SK-N-SH (cell line): ENCODE measurements at places on chromosomes 11 and 22.

GRCh38 chr11:73931039-73931645 is 19.7 kb upstream of the DNAJB13 start:
- no peaks in the 10 kb centered on the region for H3K4me1 ChIP-seq
- peaks cover 44% of the 10 kb centered on the region for H3K36me3 ChIP-seq
- no peak overlapping the region for H3K4me3 ChIP-seq
- no peak overlapping the region for H3K27ac ChIP-seq

GRCh38 chr11:120756931-120757330 is 245.4 kb downstream of the GRIK4 start:
- peaks cover 12% of the 10 kb centered on the region; the same call in 1 of the 2 replicates for H3K4me1 ChIP-seq
- H3K36me3 ChIP-seq = no peaks in the 10 kb centered on the region
- H3K27me3 ChIP-seq = no peaks in the 10 kb centered on the region
- H3K27ac ChIP-seq = no peak overlapping the region
- H3K4me3 ChIP-seq = no peak overlapping the region
- DNase-seq = peak; percentile 34

GRCh38 chr11:72712168-72712751 is 38.0 kb upstream of the PDE2A start:
- H3K4me1 ChIP-seq = no peaks in the 10 kb centered on the region
- peak; percentile 52 for DNase-seq
- peaks cover 24% of the 10 kb centered on the region; the same call in 1 of the 2 replicates for H3K36me3 ChIP-seq
- no peak overlapping the region for H3K27ac ChIP-seq
- no peaks in the 10 kb centered on the region for H3K27me3 ChIP-seq

- H3K27ac ChIP-seq = peak overlapping the region; percentile 75
- no peaks in the 10 kb centered on the region for H3K27me3 ChIP-seq
- H3K4me1 ChIP-seq = peaks cover 7% of the 10 kb centered on the region; the same call in 1 of the 2 replicates
- no peak for DNase-seq
These were observed 686 bp downstream of the LMF2 start for GRCh38 chr22:50506611-50507420.

GRCh38 chr22:49240016-49240380 is 587.7 kb downstream of the BRD1 start:
- no peaks in the 10 kb centered on the region; the same call in 1 of the 2 replicates for H3K27me3 ChIP-seq
- H3K4me3 ChIP-seq = no peak overlapping the region
- no peaks in the 10 kb centered on the region for H3K36me3 ChIP-seq
- no peaks in the 10 kb centered on the region for H3K4me1 ChIP-seq

DNA sequence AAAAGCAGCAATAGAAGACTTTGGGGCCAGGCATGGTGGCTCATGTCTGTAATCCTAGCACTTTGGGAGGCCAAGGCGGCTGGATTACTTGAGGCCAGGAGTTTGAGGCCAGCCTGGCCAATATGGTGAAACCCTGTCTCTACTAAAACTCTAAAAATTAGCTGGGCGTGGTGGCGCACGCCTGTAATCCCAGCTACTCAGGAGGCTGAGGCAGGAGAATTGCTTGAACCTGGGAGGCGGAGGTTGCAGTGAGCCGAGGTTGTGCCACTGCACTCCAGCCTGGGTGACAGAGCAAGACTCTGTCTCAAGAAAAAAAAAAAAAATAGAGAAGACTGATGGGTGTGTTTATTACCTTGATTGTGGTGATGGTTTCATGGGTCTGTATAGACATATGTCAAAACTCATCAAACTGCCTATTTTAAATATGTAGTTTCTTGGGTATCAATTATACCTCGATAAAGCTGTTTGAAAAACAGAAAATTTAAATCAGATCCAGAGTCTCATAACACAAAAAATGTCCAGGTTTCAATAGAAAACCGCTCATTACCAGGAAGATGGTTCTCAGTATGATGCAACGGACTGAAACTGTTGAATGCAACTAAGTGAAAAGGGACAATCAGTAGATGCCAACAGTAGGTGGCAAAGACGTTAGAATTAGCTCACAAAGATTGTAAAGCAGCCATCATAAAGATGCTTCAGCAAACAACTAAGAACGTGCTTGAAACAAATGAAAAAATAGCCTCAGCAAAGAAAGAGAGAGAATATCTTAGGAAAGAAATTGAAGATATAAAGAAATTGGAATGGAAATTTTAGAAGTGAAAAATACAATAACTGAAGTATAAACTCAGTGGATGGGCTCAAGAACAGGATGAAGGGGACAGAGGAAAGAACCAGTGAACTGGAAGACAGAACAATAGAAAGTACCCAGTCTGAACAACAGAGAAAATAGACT is 33.1 kb upstream of the SEPTIN5 start:
- no peak overlapping the region for H3K4me3 ChIP-seq
- H3K27ac ChIP-seq = no peak overlapping the region
- no peaks in the 10 kb centered on the region for H3K4me1 ChIP-seq
- H3K36me3 ChIP-seq = no peaks in the 10 kb centered on the region
- H3K27me3 ChIP-seq = no peaks in the 10 kb centered on the region

- peak; percentile 41 for DNase-seq
- peaks cover 2% of the 10 kb centered on the region; the same call in 1 of the 2 replicates for H3K4me1 ChIP-seq
- no peak overlapping the region for H3K4me3 ChIP-seq
- H3K36me3 ChIP-seq = no peaks in the 10 kb centered on the region
These were observed 109.2 kb downstream of the CSNK2A3 start for GRCh38 chr11:11243590-11244469.

DNA sequence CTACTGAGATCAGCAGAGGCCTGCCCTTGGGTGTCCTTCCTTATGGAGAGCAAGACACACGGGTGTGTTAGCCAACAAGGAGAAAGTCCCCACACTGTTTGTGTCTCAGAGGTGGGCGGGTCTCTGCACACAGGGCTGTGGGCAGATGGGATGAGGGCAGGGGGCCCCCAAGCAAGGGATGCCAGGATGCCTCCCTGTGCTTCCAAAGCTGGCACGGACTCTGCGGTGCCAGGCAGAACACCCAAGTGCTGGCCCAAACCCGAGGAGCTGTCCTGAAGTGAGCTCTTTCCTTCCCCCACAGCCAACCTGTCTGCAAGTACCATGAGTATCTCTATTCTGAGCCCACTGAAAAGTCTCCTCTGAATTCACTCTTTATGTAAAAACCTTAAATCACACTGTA is 273.3 kb downstream of the CTTN start:
- H3K27me3 ChIP-seq = no peaks in the 10 kb centered on the region
- DNase-seq = no peak
- H3K27ac ChIP-seq = no peak overlapping the region

DNA sequence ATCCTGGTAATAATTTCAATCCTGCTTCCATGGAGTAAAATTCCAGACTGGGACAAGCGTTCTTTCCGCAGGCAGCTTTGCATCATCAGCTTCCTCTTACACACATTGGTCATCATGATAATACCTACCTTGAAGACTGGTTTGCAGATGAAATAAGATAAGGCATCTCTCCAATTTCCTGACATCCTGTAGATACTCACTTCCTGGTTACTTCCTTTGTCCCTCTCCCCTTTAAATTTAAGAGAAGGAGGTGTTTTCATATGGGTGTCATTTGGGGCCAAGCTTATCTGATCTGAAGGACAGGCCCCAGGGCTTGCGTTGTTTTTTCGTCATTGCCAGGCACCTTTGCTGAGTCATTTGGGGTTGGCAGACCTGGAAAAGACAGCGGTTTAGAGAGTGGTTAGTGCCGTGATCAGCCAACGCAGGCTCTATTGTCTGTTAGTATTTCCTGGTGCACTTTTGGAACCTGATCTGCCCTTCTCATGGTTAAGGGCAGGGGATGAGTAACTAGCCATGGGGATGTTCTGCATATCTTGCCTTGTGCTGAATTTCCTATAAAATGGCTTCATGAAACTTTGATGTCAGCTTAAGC is 24.1 kb downstream of the GRAMD1B start:
- no peak overlapping the region for H3K4me3 ChIP-seq
- no peaks in the 10 kb centered on the region for H3K27me3 ChIP-seq
- no peak for DNase-seq
- peaks cover 13% of the 10 kb centered on the region for H3K4me1 ChIP-seq
- 0 out of 2 replicates have a peak overlapping the region, but pooled peaks have one; percentile 19 for H3K27ac ChIP-seq
